ENCODE measurements at places on chromosomes 4 and X. TPM values are rescaled to one million over a fixed set of nuclear protein-coding genes. Genes with fewer than 3 reads are reported as not detected.

DNA sequence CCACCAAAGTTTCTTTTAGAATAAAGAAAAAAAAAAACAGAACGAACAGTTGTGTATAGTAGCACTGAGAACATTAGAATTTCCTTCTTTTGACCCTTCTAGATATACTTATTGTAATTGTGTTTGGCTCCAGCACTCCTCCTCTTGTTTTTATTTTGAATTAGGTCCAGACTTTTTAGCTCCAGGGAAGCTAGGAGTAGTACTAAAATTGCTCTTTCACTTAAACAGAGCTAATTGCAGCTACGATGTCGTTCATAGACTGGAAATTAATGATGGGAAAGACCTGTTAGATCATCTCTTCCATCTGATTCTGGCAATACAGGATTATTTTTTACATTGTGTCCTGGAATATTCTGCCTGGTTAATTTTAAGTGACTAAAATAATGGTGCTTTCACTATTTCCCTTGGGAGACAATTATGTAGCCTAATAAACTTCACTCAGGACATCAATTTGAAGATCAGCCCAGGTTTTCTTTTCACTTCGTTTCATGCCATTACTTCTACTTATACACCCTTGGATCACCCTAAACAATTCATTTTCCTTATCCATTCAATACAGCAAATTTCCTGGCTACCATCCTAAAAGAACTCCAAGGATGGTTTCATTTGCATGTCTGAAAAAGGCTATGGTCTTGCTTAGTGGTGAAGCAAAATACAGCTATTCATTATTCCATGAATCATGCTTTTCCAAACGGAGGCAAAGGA lies 480.8 kb upstream of the TECRL start:
- no peak for DNase-seq

- no peak for DNase-seq
Measured at GRCh38 chr4:126267689-126268088, 952.9 kb downstream of the FAT4 start.

DNA sequence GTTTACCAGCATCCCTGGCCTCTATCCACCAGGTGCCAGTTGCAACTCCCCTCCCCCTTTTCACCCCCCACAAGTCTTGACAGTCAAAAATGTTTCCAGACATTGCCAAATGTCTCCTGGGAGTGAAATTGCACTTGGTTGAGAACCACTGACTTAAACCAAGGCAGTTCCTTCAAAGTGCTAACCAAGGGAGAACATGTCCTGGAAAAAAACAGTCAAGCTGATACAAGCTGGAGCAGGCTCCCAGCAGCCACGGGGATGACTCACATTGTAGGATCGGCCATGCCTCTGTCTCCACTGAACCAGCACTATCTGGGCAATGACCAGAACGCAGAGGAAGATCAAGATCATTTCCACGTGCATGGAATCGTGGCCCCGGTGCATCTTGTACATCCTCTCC lies 11.4 kb downstream of the RNF175 start:
- no peak for DNase-seq

GRCh38 chr4:112808001-112808400 lies 171.1 kb downstream of the LARP7 start:
- DNase-seq: no peak

The KLB gene
- not detected for total RNA-seq

The GLRB gene
- total RNA-seq: not detected

DNA sequence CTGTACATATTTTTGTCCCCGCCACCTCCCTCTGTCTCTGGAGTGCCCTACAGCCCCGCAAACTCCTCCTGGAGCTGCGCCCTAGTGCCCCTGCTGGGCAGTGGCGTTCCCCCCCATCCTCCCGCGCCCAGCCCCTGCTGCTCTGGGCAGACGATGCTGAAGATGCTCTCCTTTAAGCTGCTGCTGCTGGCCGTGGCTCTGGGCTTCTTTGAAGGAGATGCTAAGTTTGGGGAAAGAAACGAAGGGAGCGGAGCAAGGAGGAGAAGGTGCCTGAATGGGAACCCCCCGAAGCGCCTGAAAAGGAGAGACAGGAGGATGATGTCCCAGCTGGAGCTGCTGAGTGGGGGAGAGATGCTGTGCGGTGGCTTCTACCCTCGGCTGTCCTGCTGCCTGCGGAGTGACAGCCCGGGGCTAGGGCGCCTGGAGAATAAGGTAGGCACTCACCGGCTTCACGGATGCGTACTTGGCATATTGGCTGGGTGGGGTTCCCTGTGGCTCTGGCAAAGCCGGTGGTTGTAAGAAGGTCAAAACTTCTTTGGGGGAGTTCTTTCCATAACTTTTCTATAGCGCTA lies 653 bp downstream of the HHIP start:
- peak; percentile 40 for DNase-seq

DNA sequence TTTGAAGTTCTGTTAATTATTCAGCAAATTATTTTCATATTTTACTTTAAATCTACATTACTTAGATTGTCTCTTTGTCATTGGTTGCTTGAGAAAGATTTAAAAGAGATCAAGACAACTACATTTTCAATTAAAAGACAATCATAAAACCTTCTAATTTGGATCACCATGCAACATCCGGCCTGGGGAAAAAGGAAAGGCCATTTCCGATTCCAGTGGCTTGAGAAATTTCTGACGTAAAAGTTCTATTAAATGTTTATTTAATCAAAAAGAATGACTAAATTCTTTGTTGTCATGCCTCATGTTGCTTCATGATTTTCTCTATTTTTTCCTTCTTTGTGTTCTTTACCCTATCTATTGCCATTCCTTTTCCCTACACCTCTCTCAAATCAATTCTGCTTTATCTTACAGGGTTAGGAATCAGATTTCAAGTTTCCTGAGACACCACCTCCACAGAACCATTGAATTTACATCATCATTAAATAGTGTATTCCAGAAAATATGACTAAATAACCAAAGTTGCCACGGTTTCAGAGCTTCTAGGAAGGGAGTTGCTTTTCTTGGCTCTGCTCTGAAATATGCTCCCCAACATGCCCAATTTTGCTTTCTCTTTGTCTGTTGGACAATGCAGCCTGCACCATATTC lies 124.6 kb upstream of the ACSL4 start:
- no peak for DNase-seq

GRCh38 chrX:17748684-17749083 lies 11.4 kb downstream of the SCML1 start:
- DNase-seq: no peak

The RAB33A gene
- 23.3 TPM for total RNA-seq
